ENCODE measurements at places on chromosomes 4 and X.

GRCh38 chrX:17554914-17555313, 179.9 kb downstream of the NHS start:
- no peak for DNase-seq

DNA sequence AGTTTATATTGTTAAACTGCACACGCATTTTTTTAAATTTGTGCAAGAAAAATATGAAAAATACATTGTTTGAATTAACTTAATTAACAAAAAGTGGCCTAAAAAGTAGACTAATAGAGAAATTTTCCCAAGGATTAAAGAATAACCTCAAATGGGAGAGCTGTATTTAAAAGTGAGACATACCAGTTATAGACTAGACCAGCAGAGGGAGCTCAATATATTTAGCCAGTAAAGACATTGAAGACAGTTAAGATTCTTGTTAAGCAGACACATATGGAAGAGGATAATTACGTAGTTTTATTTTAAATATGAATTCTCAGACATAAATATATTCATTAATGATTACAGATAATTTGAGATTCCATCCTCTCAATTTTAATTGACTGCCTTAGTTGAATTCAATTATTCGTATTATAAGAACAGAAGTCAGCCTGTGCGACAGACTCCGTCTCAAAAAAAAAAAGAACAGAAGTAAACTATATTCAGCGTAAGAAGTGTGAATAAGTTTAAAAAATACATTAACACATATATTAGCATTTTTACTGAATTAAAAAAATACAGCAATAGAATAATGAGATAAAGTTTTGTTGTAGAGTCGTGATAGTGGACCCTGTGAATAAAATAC, 64.8 kb downstream of the GLRA3 start:
- no peak for DNase-seq

DNA sequence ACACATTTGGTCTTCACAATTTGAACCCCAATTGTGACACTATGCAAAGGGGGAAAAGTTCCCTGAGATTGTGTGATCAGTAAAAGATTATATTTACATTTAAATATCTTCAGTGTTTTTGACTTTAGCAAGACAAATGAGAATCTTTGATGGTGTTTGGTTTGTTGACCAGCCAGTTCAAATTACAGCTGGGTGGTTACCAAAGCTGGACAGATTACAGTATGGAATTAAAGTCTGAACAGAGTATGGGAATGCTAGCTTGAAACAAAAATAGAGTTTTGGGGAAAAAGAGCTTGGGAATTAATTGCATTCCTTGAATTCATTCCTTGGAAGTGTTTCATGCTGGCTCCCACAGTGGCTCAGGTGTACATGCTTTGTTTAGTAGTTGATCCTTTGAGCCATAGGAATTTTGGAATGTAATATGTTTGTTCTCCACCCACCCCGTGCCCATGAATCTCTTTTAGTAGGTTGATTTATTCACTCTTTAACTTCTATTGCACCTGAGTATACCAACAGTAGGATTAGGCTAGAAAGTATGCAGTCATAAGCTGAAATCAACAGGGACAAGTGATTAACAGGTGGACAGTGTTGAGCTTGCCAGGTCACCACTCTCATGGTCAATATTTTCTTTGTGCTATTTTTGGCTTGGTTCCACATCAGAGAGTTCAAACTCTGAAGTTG, 81.1 kb upstream of the HELT start:
- no peak for DNase-seq

DNA sequence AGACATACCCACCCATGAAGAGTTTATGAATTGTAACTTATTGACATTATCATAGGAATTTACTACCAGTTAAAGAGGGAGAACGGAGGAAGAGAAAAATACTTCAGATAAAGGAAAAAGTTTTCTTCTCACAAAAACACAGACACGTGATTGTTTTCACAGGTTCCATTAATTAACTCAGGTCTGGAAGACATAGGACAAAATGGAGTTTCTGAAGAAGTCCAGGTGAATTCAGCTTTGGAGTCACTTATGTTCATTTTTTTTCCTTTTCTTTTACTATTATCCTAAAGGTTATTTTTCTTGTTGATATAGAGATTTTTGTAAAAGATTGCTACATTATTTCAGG, 20.5 kb downstream of the NIPAL1 start:
- DNase-seq: no peak

DNA sequence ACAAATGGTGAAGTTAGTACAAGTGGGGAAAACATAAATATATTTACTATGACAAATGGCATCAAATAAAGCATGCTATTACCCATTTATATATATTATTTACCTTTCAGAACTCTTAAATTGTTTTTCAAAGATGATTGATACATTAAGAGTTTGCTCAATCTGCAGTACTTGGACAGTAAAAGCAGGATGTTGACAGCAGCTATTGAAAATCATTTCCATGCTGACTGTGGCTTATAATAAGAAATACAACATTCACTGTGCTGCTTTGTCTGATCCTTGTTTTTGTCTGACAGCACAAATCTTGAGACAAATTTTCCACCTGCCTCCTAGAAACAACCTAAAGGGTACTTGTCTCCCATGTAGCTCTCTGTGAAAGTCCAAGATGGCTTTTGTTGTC, 134.1 kb upstream of the FAT1 start:
- DNase-seq: no peak

- peak; percentile 40 for DNase-seq
Observed at GRCh38 chr4:37889849-37890800, 759 bp upstream of the TBC1D1 start.

DNA sequence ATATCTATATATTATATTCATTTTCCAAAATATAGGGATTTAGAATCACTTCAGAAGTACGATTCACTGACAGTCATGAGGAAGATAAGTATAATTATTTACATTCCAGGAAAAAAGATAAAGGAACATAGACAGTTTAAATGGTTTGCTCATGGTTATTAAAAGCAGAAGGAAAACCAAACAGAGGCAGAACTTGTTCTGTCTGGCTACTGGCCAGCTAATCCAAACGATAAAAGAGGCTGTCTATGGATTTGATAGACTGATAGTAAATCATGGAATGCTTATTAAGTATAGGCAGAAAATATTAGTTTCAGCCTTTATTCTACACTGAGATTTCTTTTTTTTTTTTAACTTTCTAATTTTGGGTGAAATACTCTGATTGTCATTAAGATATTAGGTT, 50.2 kb downstream of the RPGR start:
- peak; percentile 15 for DNase-seq

DNA sequence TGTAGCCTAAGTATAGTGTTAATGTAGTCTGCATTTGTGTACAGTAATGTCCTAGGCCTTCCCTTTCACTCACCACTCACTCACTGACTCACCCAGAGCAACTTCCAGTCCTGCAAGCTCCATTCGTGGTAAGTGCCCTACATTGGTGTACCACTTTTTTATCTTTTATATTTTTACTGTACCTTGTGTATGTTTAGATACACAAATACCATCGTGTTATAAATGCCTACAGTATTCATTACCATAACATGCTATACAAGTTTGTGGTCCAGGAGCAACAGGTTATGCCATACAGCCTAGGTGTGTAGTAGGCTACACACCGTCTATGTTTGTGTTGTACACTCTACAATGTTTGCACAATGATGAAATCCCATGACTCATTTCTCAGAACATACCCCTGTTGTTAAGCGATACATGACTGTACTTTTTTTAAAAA, 15.4 kb downstream of the TSPAN5 start:
- no peak for DNase-seq

- no peak for DNase-seq
Observed at GRCh38 chr4:114606245-114606644, 7.6 kb downstream of the UGT8 start.

- no peak for DNase-seq
Observed at GRCh38 chr4:58611012-58611411, 1500.8 kb upstream of the IGFBP7 start.

GRCh38 chr4:141254326-141254725, 33.6 kb downstream of the ZNF330 start:
- DNase-seq: no peak

- DNase-seq: peak; percentile 53
Observed at GRCh38 chr4:81412946-81413495, 58.7 kb downstream of the RASGEF1B start.

DNA sequence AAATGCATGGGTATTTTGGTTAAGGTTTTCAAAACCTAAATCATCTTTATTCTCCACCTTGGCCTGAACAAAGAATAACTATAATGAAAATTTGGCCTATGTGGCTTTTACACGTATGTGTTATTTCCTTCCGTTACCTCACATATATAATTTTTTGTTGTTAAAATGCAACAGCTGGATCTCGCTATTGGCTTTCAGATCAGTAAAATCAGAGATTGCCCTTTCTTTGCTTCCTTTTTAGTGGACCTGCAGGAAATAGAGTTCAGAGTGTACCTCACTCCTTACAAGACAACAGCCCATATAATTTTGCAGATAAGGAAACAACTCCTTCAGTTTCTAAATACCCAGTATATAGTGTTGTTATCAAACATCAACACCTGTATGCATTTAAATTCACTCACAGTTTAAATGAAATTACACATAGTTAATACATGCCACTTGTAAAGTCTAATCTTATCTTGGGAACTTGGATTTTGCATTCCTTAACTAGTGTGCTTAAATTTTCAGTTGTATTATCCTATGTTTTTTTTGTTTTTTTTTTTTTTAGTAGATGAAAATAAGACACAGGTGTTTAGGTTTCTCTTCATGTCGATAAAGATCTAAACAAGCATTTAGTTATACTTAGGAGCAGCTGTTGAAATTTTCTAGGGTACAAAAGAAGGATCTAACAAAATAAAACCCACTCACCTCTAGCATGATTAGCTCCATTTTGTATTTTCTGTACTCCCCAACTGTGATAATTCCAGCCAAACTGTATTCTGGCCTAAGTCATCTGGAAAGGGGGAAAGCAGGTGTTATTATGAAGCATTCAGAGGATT, 96.2 kb upstream of the SPRY1 start:
- no peak for DNase-seq

DNA sequence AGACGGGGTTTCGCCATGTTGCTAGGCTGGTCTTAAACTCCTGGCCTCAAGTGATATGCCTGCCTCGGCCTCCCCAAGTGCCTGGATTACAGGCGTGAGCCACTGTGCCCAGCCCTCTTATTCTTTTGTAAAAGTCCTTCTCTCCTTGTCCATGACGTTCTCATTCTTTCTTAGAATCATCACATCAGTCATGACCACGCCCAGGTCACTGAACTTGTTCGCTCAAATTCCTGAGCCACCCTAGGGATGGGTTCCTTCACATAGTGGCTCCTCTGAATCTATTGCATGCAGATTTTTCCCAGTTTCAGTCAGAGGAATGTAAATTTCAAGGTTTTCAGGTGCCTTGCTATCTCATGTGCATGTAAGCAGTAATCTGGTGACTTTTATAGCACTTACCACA, 15.7 kb downstream of the JADE1 start:
- DNase-seq: no peak

GRCh38 chr4:165600959-165601683, 222.3 kb downstream of the CPE start:
- DNase-seq: no peak

GRCh38 chr4:80186676-80187075, 10.6 kb upstream of the PRDM8 start:
- no peak for DNase-seq

- no peak for DNase-seq
Observed at GRCh38 chr4:150746156-150746555, 164.2 kb downstream of the MAB21L2 start.

DNA sequence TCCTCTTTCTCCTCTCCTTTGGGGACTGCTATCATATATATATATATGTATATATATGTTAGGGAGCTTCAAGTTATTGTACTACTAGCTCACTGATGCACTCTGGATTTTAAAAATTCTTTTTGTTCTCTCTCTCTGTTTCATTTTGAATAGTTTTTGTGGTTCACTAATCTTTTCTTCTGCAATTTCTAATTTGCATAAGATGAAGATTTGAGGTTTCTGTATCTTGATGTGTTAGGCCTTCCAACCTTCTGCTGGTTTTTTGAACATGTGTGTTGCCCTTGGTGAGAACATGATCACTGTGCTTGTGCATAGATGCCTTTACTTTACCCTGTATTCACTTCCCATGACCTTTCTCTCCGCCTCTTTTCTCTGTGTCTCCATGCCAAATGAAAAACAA, 7.8 kb upstream of the ZNF718 start:
- DNase-seq: no peak

DNA sequence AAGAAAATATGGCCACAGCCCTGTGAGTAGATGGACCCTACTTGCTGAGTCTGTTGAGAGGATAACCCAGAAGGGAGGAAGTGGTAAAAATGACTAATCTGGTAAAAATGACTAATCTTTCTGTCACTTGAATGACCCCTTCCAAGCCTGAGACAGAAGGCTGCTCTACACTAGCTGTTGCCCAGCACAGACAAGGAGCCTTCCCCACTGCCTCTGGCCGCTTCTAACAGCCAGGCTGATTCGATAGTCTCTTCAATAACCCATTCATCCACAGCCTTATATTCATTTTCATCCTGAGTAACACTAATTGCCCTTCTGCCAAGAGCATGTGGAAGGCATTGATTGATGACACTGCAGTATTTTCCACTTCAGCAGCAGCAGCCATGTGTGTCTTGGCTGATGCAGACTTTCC, 18.4 kb downstream of the MAGEB17 start:
- peak; percentile 77 for DNase-seq

DNA sequence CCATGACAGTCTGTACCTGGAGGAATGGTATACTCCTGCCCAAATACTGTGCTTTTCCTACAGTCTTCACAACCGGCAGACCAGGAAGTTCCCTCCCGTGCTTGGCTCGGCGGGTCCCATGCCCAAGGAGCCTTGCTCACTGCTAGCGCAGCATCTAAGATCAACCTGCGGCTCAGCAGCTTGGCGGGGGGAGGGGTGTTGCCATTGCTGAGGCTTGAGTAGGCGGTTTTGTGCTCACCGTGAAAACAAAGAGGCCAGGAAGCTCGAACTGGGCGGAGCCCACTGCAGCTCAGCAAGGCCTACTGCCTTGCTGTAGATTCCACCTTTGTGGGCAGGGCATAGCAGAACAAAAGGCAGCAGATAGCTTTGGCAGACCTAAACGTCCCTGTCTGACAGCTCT, 152.7 kb downstream of the TEX11 start:
- no peak for DNase-seq

DNA sequence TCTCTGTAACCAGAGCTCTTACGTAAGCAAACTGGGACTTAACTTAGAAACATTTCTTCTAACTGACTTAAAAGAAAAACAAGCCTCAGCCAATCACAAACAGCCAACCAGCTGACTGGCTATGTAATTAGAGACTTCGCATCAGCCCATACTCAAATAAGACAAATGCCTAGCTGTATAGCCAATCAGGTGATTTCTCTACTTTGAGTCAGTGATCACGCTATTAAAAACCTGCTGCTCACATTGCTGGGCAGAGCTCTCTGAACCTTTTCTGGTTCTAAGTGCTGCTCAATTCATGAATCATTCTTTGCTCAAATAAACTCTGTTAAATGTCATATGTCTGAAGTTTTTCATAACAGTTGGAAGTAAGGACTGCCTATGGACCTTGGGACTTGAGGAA, 9.9 kb upstream of the SMIM10L2A start:
- DNase-seq: no peak

DNA sequence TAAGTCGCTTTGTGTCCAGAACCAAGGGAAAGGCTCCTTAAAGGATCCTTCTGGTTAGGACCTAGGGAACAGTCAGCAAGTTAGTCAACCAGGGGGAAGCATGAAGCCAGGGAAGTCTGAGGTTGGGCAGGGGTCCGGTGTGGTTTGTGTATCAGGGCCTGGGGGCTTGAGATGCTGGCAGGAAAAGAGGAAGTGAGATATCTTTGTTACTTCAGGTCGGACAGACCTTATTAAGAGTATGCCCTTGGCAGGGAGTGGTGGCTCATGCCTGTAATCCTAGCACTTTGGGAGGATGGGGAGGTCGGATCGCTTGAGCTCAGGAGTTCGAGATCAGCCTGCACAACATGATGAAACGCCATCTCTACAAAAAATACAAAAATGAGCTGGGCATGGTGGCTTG, 52.3 kb upstream of the TRPC5OS start:
- DNase-seq: no peak
